ENCODE measurements at places on chromosomes 16 and 17. TPM values are rescaled to one million over a fixed set of nuclear protein-coding genes. Genes with fewer than 3 reads are reported as not detected.
A peak's percentile ranks its signal among the peaks of the same experiment; 100 is the strongest.

GRCh38 chr17:72336026-72336803 is 215.4 kb downstream of the SOX9 start:
- H3K27ac ChIP-seq: no peak overlapping the region
- no peaks in the 10 kb centered on the region for H3K27me3 ChIP-seq
- peak; percentile 21 for DNase-seq
- no peak overlapping the region for H3K4me3 ChIP-seq
- peaks cover 8% of the 10 kb centered on the region for H3K4me1 ChIP-seq
- H3K36me3 ChIP-seq: no peaks in the 10 kb centered on the region

GRCh38 chr16:6864671-6865070 is 468.0 kb upstream of the RBFOX1 start:
- H3K4me3 ChIP-seq: no peak overlapping the region
- no peak overlapping the region for H3K27ac ChIP-seq
- DNase-seq: no peak

DNA sequence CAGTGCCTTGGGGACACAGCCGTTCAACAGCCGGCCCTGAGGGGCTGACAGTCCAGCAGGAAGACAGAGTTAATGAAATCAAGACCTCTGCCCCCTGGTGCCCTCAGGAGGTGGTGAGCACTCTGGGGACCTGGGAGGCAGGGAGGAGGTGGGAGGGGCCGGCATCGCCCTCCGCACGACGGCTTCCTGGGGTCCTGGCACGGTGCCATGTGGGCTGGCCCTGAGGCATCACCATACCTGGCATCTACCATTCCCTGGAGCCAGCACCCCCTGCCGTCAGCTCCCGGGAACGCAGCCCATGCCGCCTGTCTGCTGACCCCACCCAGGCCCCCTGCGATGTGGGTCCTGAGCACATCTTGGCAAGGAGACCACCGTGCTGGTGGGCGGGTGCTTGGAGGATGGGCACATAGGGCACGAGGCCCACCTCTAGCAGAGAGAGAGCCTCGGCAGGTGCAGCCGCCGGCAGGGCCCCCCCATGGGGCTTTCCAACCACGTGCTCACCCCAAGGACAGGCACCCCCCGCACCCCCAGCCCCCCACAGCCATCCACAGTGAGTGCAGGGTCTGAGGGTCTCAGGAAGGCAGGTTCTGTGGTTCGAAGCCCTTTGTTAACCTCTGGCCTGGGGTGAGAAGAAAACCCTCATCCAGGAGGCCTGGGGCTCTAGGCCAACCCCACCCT is 52.5 kb downstream of the ZFPM1 start:
- H3K4me3 ChIP-seq: no peak overlapping the region
- no peaks in the 10 kb centered on the region for H3K27me3 ChIP-seq
- peaks cover 48% of the 10 kb centered on the region for H3K4me1 ChIP-seq
- H3K36me3 ChIP-seq: no peaks in the 10 kb centered on the region

DNA sequence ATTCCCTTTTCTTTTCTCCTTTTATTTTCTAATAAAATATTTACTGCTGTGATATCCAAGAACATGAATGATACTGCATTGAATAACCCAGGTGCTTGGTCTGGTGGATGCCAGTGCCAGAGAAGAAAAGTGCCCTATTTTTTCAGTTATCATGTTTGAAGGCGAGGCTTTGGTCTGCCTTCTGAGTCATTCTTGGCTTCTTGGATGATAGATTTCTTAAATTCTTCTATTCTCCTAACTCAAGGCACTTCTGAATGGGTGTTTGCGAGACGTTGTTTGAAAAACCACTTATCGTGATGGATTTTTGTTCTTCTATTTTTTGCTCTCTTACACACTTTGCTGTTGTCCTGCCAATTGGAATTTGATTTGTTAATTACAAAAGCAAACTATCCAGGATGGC is 66.7 kb downstream of the FTO start:
- H3K27ac ChIP-seq: no peak overlapping the region
- H3K27me3 ChIP-seq: no peaks in the 10 kb centered on the region
- no peak overlapping the region for H3K4me3 ChIP-seq
- DNase-seq: no peak
- no peaks in the 10 kb centered on the region for H3K36me3 ChIP-seq

DNA sequence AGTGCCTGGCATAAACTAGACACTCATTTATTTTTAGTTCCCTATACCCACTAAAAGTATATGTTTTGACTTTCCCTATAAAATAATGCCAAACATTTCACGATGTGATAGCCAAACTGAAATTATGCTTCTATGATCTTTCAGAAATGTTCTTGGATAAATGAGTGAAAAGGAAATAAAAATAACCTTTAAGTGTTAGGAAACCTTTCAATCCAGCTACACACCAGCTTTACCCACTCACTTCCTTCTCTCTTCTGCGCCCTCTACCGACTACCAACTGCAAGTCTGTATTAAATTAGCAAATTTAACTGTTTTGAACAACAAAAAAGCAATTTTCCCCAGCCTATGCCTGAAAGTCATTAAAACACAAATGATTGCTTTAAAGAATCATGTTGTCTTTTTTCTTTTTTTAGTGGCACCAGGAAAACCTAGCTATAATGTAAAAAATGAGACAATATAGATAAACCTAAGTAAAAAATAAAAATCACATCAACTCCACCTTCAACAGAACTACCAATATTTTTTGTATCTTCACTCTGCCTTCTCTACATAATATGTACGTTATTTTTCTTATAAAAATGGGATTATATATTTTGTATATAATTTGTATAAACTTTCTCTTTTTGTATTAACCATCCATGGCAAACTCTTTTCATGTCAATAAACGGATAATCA is 13.2 kb upstream of the TMEM100 start:
- H3K4me3 ChIP-seq: no peak overlapping the region
- no peaks in the 10 kb centered on the region for H3K36me3 ChIP-seq
- DNase-seq: no peak
- H3K27ac ChIP-seq: no peak overlapping the region

Gene IRX6
- 0.02 TPM for polyA plus RNA-seq

Gene C16orf46
- polyA plus RNA-seq: 0.84 TPM

Gene ABCA9
- 1.7 TPM for polyA plus RNA-seq

Gene SOCS1
- polyA plus RNA-seq: 4.6 TPM

Gene CDRT15L2
- polyA plus RNA-seq: not detected

Gene C1QTNF8
- polyA plus RNA-seq: 0.23 TPM

Gene KRT20
- polyA plus RNA-seq: 0.46 TPM
